Cortex of kidney (tissue), 1 donor: ENCODE measurements at places on chromosomes 2 and 18.

- DNase-seq, result no peak
Observed at GRCh38 chr18:58659691-58660090, 11.6 kb upstream of the MALT1 start.

DNA sequence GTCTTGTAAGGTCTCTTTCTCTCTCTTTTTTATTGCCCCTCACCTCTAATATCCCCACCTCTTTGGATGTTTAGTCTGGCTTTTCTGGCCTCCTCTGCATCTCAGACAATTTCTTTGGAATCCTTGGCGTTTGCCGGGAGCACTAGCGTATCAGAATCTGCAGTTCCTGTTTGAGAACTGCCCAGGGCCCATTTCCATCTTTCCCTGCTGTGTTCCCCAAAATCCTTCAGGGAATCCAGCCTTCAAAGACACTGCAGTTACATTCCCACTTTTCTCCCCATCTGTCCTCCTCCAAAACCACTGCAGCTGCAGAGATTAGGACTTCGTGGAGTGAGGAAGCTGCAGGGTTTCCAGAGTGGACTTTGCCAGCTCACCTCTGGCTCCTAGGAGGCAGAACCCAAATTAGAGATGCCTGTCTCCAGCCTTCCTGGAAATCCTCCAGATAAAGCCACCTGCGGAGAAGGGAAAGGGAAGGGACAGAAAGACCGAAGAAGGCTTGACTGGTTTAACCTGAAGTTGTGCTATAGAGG, 2.7 kb downstream of the VSNL1 start:
- DNase-seq, result no peak

DNA sequence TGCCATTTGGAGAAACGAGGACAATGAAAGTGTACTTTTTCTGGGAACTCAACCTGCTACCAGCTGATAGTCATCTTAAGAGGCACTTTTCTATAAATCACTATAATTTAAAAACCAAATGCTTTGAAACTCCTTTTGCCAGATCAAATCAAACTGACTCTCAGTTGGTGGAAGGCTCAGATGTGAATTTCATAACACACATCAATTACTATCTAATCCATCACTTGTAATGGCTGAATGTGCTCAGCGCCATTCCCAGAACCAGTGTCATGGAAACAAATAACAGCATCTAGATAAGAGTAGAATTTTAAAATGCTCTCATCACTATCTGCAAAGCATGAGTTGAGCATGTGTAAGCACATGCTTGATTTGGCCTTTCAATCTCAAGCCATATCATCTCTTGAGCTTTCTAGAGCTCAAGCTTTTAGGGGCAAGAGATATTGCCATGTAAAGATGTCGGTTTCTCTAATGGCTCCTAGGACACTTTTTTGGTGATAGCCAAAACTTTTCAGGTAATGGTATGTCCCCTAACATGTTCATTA, 223.1 kb upstream of the ACVR2A start:
- DNase-seq, result no peak

DNA sequence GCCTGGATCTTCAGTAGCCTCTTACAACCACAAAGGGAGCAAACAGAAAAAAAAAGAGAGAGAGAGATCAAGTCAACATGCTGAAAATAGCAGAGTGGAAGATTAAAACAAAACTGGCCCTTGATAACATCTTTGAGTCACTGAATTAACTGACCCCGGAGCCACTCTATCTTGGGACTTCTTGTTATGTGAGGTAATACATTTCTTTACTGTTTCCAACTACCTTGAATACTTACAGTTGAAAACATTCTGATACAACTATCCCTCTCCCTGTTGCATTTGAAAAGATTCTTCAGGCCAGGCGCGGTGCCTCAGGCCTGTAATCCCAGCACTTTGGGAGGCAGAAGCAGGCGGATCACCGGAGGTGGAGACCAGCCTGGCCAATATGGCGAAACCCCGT, 208.1 kb downstream of the MEMO1 start:
- DNase-seq, result no peak

- no peak for DNase-seq
Observed at GRCh38 chr2:64268330-64269048, 124.3 kb upstream of the PELI1 start.
